ENCODE measurements at places on chromosomes 5 and 9.
A peak's percentile ranks its signal among the peaks of the same experiment; 100 is the strongest.

- no peak for DNase-seq
Measured at GRCh38 chr9:115004545-115004944, 74.2 kb upstream of the TNFSF8 start.

DNA sequence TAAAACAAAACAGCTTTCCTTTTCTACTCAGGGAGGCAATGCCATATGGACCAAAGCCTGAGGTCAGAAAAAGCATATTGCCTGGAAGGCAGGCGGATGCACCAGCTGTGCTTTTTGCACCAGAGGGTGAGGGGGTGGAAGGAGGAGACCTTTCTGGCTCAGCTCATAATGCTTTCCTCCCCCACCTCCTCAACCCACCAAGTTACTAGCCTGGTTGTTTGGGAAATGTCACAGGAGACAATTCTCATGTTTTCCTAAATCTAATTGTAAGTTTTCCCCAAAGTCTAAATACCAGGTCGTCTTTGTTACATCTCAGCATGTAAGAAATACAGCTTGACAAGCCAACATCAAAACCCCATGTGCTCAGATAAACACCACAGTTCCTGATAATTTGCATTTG lies 72.6 kb upstream of the DMRTA1 start:
- no peak for DNase-seq

- DNase-seq: no peak
Measured at GRCh38 chr5:178590924-178591423, 781 bp upstream of the COL23A1 start.

GRCh38 chr9:5580650-5581049 lies 48.3 kb upstream of the RIC1 start:
- DNase-seq: no peak

GRCh38 chr9:91426123-91426745 lies 2.6 kb upstream of the NFIL3 start:
- no peak for DNase-seq

DNA sequence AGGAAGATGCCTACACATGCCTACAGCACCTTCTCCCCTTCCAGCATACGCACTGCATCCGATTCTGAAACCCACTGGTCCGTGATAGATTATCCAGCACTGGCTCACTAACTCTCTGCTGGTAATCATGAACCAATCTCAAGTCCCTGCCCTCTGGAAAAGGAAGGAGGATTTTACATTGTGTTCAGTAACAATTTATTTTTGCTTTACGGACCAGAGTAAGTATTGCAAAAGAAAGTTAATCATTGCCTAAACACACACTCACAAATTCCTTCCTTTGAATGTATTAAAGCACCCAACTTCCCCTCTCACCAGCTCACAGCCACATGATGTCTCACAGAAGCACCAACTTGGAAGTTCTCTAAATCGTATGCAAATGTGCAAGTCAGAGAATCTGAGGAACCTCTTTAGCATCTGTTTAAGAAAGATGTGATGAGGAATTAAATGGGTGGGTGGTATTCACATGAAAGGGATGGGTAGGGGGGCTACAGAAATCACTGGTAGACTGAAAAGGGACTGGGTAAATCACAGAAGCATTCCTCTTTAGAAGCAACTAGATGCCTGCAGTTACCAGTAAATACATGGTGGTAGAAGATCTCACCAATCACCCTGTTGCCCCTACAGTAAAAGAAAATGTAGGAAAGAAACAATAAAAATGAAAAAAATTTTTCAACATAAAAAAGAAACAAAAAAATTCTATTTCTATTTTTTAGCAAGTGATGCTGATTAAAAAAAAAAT lies 8.4 kb downstream of the GNAQ start:
- DNase-seq: no peak

GRCh38 chr5:149128023-149128875 lies 13.0 kb upstream of the ABLIM3 start:
- peak; percentile 78 for DNase-seq

DNA sequence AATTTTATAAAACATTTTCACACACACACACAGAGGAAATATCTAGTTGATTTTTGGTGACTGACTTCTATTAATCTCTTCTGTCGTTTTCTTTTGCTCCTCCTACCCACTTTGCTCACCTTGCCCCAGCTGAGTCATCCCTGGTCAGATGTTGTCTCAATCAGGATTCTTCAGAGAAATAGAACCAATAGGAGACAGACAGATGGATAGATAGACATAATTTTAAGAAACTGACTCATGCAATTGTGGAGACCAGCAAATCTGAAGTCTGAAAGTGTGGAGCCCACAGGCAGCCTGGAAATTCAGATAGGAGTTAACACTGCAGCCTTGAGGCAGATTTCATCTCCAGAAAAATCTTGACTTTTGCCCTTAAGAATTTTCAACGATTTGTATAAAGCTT lies 37.0 kb upstream of the PIK3R1 start:
- peak; percentile 61 for DNase-seq

- peak; percentile 78 for DNase-seq
Measured at GRCh38 chr5:62206150-62206829, 99.7 kb upstream of the KIF2A start.

GRCh38 chr5:173334808-173335207 lies 6.6 kb upstream of the STC2 start:
- no peak for DNase-seq

GRCh38 chr5:175444905-175445456 lies 999 bp upstream of the DRD1 start:
- no peak for DNase-seq

- DNase-seq: peak; percentile 96
Measured at GRCh38 chr9:107422189-107423185, 67.1 kb downstream of the KLF4 start.

Data from islet precursor cell (in vitro differentiated cells).